Activated CD8-positive, alpha-beta memory T cell treated with anti-CD3 and anti-CD28 coated beads for 24 hours (primary cell): ENCODE measurements at places on chromosomes 3 and 15.

DNA sequence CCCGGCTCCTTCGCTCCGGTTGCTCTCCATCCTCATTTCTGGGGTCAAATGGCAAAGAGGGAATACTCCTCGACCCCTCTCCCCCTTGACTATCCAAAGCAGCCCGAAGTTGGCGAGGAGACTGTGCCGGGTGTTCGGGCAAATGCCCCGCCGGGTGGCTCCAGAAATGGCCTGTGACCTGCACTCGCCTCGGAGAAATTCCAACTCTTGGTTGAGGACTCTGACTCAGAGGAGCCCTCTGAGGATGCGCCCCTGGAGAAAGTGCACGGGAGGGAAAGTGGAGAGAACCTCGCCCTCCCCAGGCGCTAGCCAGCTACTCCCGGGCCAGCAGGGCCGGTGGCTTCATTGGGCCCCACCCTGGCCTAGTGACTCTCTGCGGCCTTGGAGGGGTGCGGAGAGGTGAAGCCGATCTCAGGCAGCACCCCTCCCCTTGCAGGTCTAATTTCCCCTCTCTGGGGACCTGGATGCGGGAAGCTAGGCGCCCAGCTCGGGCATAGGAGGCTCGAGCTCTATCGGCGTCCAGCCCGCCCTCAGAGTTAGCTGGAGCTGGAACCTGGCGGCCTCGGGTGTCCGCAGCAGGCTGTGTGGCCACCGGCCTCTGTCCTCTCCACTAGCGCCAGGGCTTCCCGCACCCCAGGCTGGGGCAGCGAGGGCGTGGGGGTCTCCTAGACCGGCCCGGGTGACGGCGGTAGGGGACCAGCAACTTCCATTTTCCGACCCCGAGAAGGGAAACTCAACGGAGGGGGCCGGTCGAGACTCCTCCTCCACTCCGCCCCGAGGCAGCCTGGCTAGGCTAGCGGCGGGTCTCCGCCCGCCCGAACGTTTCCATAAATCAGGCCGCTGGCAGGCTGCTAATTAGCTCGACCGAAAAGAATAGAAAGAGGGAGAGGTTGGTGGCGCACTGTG lies 29.4 kb downstream of the NR2F2 start:
- no peak for DNase-seq

DNA sequence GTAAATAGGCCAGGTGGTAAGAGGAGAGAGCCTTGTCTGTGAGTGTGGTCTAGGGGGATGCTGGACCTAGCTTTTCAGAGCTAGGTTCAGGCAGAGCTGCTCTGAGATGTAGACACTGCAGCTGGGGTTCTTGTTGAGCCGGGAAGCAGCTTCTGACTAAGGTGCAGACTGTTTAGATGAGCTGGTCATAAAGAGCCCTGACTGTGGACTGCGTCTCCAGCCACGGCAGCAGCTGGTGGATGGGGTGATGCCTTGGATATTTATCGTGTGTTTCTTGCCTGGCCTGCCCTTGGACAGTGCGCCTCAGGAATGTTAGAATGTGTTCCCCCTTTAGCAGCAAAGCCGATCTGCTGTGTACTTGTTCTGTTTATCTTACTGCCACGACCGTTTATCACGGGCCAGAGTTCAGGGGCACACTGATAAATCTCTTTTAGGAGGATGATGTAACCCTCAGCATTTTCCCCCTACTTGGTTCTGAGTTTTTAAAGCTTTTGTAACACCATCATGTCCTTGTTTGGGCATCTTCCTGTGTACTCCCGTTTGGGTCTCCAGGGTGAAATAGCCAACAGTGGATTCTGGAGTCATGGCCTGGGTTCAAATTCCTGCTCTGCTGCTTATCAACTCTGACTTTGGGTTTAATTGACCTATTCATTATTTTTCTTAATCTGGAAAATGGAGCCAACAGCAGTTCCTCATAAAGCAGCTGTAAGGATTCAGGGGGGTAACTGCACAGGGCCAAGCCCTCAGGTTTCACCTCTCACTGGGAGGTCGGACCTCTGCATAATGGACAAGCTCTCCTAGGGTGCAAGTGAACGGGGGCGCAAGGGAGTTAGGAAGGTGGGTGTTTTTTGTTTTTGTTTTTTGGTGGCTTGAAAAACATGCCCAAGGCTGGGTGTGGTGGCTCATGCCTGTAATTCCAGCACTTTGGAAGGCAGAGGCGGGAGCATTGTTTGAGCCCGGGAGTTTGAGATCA lies 51.4 kb downstream of the FLNB start:
- DNase-seq, result no peak

DNA sequence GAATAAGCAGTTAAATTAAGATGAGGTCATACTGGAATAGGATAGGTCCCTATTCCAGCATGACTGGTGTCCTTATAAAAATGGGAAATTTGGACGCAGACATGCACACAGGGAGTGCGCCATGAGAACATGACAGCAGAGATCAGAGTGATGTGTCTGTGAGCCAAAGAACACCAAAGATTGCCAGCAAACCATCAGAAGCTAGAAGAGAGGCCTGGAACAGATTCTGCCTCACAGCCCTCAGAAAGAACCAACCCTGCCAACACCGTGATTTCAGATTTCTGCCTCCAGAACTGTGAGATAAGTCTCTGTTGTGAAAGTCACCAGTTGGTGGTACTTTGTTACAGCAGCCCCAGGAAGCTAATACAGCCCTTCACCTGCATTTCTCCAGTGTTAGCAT lies 34.7 kb downstream of the EPHB1 start:
- DNase-seq, result no peak

GRCh38 chr3:193574488-193575070 lies 18.4 kb upstream of the OPA1 start:
- no peak for DNase-seq

DNA sequence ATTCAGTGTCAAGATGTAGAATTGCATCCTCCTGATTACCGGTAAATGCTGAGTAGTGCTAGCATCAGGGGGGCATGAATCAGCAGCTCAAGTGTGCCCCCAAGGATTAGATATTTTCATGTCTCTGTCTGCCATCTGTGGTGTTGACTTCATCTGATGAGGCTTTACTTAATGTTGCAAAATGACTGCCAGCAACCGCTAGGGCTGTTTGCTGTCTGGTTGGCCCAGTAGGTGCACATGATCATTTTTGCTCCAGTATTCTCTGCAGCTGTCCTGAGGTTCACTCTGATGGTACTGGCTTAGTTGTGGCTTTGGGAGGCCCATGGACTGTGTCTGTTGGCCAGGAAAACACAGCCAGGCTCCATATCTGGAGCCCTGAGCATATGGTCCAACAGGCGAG lies 316.4 kb downstream of the SOX2 start:
- DNase-seq, result no peak

DNA sequence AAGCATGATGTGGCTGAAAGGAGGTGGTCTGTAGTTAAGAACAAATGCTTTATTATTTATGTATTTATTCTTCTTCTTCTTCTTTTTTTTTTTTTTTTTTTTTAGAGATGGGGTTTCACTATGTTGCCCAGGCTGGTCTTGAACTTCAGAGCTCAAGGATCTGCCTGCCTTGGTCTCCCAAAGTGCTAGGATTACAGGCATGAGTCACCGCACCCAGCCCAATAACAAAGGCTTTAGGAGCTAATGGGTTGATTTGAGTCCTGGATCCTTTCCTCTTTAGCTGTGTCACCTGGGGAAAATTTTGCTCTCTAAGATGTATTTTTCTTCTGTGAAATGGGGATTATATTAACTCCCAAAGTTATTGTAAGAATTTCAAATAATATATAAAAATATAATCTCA lies 168.8 kb downstream of the PEX5L start:
- DNase-seq, result no peak

DNA sequence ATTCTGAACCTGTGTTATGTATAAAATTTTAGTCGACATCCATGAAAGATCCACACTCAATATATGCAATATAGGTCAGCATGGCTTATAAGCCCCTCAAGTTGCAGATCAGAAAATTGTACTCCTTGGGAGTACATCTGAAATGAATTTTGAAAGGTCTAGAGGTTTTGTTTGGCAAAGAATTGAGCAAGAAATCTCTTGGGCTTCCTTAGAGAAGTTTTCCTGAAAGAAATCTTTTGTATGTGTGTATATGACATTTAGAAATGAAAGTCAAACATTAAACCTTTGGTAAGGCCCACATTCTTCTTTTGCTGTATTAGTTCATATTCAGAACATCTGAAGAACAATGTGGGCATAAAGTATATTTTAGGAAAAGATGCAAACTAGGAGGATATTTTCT lies 1006.6 kb downstream of the NAALADL2 start:
- no peak for DNase-seq

DNA sequence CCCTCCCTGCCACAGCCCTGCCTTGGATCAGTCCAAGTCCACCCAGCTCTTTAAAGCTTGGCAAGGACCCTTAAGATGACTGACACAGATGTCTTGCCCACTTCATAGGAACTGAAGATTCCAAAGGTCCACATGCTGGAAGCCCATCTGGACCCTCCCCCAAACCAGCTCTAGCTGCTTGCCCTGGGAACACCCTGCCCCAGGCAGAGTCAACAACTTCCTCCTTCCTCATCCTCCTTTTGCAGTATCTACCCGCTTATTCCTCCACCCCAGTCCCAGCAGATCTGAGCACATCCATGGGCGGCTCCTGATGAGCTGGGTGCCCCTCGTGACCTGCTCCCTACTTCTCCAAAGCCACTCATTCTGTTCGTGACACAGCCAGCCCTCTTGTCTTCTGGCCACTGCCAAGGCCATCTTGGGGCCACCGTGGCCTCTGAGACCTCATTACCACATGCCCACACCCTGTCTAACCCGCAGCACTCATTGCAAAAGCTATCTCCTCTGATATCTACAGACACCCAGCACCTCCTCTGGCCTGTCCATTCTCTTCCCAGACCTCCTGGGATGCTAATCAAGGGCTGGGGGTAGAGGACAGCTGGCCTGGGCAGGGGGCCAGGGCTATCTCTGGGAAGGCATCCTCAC lies 2.0 kb upstream of the PFKFB4 start:
- DNase-seq, result no peak
